ENCODE measurements at places on chromosomes 12 and 14.

- DNase-seq, result peak; percentile 48
These were observed 105.1 kb upstream of the TMEM260 start for GRCh38 chr14:56474419-56475022.

- no peak for DNase-seq
These were observed 28.6 kb downstream of the GNS start for GRCh38 chr12:64730588-64730969.

GRCh38 chr12:100899301-100899700 is 104.7 kb downstream of the ANO4 start:
- no peak for DNase-seq

- peak; percentile 59 for DNase-seq
These were observed at the start of gene ABHD4 for GRCh38 chr14:22598099-22598895. Gene ABHD4 (plus strand): TSS chr14:22598300. CDS start chr14:22598307, 7 bp downstream.

DNA sequence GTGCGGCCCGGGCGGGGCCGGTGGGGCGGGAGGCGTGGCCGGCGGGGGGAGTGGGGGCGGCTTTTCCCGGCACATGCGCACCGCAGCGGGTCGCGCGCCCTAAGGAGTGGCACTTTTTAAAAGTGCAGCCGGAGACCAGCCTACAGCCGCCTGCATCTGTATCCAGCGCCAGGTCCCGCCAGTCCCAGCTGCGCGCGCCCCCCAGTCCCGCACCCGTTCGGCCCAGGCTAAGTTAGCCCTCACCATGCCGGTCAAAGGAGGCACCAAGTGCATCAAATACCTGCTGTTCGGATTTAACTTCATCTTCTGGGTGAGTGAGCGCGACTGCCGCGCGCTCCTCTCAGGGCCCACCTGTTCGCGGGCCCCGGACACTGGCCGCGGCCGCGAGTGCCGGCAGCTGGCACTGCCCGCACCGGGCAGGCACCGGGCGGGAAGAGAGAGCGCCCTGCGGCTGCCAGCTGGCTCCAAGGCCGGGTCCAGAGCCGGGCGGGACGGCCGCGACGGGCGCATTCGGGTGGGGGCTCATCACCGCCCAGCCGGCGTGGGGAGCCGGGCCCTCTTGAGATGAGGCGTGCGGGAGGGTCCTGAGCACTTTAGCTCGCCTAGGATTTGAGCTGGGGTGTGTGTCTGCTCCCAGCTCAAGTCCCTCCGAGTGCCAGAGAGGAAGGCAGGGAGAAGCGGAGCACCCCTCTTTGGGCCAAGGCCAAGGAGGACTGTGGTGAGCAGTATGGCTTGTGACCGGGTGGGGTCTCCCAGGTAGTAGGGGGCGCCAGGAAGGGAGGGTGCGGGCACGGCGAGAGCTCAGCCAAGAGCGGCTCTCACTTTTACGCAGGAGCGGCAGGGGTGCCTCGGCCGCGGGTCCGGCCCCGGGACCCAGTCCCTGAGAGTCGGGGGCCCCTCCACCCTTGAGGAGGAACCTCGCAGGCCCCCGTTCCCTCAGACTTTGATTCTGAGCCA is at the start of gene CD9:
CD9 (plus strand) TSS at position 145 of the 957 bp plus-strand sequence; CDS start at position 245, 100 bp downstream.
- no peak for DNase-seq

DNA sequence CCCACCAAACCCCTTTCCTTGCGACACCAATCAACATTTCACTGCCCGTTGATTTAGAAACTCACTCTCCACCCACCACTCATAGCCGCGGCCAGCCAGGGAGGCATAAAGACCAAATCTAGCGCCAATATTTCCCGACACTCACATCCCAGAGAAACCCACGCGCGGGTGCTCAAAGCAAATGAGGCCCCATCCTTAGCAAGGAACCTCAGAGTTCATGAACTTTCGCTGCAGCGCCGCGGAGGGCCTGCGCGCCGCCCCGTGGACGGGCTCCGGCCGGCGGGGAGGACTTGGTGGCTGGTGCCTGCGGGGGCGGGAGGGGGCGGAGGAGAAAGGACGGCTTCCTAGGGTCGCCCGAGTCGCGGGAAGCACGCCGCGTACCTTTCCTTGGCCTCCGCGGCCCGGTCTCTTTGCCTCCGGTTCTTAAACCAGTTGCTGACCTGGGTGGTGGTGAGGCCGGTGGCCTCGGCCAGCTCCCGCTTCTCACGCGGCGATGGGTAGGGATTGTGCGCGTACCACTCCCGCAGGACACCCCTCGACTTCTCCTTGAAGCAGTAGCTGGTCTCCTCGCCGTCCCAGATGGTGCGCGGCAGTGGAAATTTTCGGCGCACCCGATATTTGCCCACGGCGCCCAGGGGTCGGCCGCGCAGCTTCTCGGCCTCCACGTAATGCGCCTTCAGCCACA is 886 bp downstream of the SIX1 start:
- peak; percentile 31 for DNase-seq

DNA sequence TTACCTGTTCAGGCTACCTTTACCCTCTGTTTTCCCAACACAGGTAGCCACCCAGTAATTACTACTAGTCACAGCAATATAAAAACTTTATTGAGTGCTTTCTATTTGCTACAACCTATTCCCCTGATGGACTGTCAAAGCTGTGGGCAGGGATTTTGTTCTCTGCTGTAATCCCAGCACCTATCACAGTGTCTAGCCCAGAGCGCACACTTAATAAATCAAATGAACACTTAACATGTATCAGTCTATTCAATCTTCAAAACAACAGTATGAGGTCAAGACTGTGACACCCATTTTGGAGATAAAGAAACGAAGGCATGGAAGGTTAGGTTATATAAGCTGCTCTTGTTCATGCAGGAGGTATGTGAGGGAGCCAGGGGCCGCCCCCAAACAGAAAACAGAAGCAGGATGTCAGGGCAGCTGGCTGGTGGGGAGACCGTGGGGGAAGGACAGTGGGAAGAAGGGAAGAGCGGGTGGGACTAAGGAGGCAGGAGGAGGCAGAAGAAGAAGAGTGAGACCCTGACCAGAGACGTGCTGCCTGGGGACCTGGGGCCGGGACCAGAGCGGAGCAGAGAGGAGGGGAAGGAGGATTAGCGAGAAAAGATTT is 1.7 kb downstream of the TNFRSF1A start:
- DNase-seq, result peak; percentile 79

DNA sequence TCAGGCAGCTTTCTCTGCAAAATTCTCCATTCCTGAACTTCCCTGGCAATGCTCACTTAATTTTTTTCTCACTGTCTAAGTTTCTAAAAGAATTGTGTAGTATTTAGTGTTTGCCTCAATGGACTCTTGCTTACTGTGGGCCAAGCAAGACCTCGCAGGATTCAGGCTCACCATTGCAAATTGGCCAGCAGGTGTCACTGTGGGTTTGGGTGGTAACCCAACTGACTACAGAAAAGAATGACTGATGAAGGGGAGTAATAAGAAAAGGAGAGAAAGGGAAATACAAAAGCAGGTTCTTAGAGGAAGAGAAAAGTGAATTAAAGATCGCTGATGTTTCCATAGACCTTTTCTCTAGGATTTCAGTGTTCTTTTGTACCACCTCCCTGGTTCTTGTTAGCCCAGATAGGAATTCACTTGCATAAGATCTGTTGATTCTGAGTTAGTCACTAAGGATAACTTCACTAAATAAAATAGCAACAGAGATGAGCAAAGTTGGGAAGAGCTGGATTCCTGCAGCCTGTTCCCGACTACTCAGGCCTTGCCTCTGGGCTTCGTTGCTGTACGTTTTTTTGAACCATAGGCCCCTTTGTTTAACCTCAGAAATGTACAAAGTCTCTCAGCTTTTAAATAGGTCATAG is 386.5 kb upstream of the DDHD1 start:
- peak; percentile 77 for DNase-seq

- DNase-seq, result no peak
These were observed 46.5 kb downstream of the PIWIL1 start for GRCh38 chr12:130384234-130384633.

Measured in fibroblast of skin of back (primary cell).